Activated CD8-positive, alpha-beta memory T cell treated with anti-CD3 and anti-CD28 coated beads for 24 hours (primary cell): ENCODE measurements at places on chromosomes 7 and 10.

GRCh38 chr10:70890917-70891431, 2.6 kb upstream of the PCBD1 start:
- DNase-seq: no peak

DNA sequence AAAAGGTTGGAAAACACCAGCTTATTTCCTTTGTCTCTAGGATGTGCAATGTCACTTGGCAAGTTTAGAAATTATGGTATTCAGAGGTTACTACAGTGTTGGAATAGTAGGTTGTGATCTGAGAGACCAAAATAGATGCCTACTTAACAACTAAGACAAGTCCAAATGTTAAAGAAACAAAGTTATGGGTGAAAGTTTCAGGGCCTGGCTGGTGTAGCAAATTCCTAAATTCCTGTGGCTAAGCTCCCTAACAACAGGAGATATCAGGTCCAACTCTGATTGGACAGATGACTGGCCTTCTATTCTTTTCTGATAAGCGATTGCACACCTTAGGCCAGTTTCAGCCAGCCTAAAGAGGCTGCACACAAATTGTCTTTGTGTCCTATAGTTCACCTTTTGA, 873.5 kb downstream of the REEP3 start:
- DNase-seq: no peak

DNA sequence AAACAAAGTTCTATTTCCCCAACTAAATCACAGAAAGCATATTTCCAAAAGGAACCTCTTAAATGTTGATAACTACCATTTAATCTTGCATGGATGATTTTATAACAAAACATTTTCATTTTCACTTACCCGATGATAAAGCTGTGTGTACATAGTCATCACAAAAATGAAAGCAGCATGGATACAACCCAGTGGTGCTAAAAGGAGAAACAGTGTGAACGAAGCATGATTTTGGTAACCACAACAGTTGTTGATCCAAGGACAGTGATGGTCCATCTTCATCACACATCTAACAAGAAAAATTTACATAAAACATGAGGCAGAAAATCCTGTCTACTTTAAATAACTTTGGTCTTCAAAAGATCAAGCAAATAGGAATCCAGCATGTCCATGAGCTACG, 4.7 kb downstream of the ZDHHC6 start:
- DNase-seq: no peak

- DNase-seq: no peak
These were observed at the start of gene SKIDA1 for GRCh38 chr10:21525367-21526187. TSS of gene SKIDA1 (minus strand) at chr10:21525682. CDS start at chr10:21517822, 7,860 bp downstream.

GRCh38 chr7:128099204-128099671, 68.0 kb upstream of the LRRC4 start:
- no peak for DNase-seq

DNA sequence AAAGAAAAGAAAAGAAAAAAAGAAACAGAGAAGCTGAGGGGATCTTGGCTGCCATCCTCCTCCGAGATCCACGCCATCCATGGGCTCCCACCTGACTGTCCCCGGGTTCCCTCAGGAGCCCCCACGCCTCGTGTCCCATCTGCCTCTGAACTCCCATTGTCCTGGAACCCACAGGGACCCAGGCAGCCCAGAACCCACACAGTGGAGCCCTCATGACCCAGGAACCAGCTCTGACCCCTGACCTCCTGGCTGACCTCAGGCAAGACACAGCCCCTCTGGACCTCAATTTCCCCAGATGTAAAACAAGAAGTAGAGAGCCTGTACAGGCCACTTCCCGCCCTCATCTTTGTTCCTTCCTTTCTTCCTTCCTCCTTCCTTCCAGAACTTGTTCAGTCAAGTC, 40.4 kb downstream of the RASGEF1A start:
- DNase-seq: peak; percentile 51

- no peak for DNase-seq
These were observed 123.1 kb downstream of the NRBF2 start for GRCh38 chr10:63256009-63256773.

GRCh38 chr10:62248465-62248864, 20.2 kb downstream of the RTKN2 start:
- DNase-seq: no peak
